Stimulated activated CD4-positive, alpha-beta T cell treated with anti-CD3 and anti-CD28 coated beads, TNF-alpha, amount 100 ng/mL, for 1 hour (primary cell): ENCODE measurements at places on chromosomes 6 and 20.

GRCh38 chr6:140017470-140017869, 643.0 kb upstream of the CITED2 start:
- DNase-seq = no peak

- DNase-seq = no peak
Measured at GRCh38 chr6:354631-355280, 36.8 kb upstream of the IRF4 start.

GRCh38 chr6:46994933-46995332, 47.2 kb downstream of the ADGRF1 start:
- no peak for DNase-seq

DNA sequence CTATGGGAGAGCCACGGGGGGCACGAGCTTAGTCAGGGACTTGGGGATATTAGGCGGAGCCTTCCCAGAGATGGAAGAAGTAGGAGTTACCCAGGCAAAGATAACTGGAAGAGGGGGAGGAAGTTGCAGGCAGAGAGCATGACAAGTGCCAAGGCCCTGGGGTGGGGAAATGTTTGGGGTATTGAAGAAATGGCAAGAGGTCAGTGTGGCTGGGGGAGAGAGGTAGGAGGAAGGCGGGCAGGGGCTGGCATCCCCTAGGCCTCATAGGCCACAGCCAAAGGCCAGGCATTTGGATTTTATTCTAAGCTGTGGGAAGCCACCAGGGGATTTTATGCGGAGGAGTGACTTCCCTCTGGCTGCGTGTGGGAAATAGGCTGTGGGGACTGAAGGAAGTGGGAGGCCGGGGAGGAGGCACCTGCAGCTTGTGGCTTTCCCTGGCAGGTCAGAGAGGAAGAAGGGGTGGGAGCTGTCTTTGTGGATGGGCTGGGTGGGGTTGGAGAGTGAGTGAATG, 22.7 kb downstream of the SNAI1 start:
- DNase-seq = no peak

DNA sequence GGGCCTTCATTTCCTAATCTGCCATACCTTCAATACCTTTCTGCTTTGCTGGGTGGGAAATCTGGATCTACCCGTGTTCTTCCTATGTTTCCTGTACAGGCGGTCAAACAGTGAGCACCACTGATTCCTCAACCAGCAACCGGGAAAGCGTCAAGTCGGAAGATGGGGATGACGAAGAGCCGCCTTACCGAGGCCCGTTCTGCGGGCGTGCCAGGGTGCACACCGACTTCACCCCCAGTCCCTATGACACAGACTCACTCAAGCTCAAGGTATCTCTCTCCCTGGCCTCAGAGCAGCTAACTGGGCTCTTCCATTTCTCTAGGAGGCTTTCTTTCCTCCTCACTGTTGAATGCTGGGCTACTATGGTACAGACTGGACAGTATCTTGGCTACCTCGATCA, 190.1 kb downstream of the SASH1 start:
- no peak for DNase-seq
